ENCODE measurements at places on chromosomes 7 and 10.

DNA sequence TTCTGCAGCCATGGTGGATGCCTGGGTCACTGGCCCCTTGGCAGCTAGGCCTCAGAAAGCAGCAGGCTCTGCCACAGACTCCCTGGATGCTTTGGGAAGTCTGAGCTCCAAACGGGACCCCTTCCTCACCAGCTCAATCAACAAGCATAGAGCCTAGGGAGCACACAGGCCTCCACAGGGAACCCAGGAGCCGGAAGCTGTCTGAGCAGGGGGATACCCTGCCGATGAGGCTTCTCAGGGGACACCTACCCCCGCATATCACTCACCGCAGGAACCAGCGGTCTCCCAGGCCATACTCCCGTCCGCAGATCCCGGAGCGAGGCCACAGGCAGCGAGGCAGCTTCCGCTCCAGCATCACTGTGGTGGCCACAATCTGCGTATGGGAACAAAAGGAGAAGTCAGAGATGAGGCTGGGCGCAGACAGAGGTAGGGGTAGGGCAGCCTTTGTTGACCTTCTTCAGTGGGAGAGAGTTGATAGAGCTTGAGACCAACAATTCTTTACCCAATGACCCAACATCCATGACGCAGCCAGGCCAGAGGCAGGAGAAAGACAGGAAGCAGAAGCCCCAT lies 13.4 kb downstream of the TRPV6 start:
- no peak for DNase-seq

DNA sequence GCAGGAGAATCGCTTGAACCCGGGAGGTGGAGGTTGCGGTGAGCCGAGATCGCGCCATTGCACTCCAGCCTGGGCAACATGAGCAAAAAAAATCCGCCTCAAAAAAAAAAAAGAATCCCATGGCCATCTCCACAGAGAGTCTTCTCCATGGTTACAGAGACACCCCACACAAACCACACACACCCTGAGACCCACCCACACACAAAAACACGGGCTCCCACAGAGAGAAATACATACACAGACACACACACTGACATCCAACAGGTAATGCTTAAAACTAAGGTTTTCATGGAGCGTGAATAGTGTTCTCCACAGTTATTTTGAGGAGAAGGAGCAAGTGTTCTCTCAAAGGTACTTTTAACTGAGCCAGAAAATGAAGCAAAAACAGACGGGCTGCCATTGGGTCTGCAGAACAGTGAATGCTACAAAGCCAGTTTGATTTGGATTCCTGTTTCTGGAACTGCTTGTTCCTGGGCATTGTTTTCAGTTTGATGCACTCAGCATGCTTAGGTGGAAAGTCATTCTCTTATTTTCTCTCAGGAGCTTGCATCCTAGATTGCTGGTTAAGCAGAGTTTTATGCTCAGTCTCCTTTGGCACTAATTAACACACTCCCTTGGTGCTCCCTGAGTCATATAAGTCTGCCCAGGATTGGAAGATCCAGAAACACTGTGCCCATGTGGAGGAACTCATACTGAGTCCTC lies 15.4 kb downstream of the AHCYL2 start:
- no peak for DNase-seq

- no peak for DNase-seq
Observed at GRCh38 chr7:155345490-155345889, 47.8 kb downstream of the INSIG1 start.

GRCh38 chr10:90842725-90843124 lies 15.1 kb downstream of the HTR7 start:
- no peak for DNase-seq

DNA sequence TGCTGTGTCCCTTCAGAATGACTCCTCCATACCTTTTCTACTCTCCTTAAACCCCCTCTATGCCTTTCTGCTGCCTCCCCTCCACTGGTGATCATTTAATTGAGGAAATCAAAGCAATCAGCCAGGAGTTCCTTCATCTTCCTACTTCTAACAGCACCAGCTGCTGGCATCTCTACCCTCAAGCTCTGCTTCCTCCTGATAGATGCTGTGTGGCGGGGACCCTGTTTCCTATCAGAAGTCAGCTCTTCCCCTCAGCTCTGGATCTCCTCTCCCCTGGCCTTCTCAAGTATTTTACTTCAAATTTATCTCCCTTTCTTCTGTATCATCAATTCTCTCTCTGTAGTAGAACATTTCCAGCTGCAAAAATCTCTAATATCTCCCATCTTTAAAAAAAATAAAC lies 183.7 kb downstream of the ELMO1 start:
- no peak for DNase-seq

- no peak for DNase-seq
Observed at GRCh38 chr10:119737823-119738222, 12.0 kb downstream of the INPP5F start.

GRCh38 chr10:24428410-24428782 lies 219.5 kb downstream of the KIAA1217 start:
- no peak for DNase-seq

GRCh38 chr7:85866540-85866939 lies 679.7 kb upstream of the SEMA3D start:
- no peak for DNase-seq

GRCh38 chr7:118755067-118755625 lies 530.6 kb downstream of the ANKRD7 start:
- no peak for DNase-seq

- DNase-seq = no peak
Observed at GRCh38 chr10:43238462-43238861, 28.4 kb downstream of the RASGEF1A start.

GRCh38 chr10:119680050-119680449 lies 28.9 kb downstream of the BAG3 start:
- no peak for DNase-seq

DNA sequence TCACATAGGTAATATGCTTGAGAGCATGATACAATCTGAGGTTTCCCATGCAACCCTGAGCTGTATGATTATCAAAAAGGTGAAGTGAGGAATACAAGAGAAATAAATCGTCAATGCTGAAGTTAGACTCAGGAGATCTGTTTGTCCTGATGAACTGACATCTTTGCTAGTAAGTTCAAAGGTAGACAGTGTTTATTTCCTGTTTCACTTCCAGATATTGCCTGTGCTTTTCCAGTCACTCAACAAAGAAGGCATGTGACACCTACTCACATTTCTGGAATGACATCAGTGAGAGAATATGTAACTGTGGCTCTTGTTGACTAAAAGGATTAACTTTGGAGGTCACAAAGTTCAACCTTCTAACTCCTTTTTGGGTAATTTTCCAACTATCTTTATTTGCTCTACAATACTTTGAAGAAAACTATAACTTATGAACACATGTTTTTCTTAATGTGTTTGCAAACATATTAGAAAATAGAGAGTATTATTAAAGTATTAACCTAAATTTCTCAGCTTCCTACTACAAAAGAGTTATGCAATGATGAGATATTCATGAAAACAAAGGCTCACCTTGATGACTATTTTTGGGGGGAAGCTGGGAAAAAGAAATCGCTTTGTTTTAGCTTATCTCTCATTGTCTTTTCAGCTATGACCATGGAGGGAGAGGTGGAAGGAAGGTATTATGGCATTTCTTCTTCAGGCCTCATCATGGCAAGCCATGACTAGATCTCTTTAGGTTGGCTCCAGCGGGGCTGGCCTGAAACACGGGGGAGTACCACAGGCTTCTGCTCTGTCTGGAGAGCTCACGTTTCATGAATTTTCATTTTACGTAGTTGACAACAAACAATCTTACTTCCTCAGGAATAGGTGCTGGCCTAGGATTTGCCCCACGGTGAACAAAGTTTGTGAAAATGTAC lies 214.7 kb upstream of the SLC26A5 start:
- DNase-seq = no peak

DNA sequence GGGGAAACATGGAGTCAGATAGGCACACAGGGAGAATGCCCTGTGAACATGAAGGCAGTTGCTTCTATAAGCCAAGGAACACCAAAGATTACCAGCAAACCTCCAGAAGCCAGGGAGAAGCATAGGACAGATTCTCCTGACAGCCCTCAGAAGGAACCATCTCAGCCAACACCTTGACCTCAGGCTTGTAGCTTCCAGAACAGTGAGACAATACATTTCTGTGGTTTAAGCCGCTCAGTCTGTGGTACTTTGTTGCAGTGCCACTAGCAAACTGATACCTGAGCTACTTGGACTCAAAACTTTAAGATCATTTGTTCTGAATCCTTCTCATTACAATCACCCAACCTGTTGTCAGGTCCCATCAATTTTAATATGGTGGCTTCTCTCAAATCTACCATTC lies 31.2 kb downstream of the ABLIM1 start:
- DNase-seq = no peak

DNA sequence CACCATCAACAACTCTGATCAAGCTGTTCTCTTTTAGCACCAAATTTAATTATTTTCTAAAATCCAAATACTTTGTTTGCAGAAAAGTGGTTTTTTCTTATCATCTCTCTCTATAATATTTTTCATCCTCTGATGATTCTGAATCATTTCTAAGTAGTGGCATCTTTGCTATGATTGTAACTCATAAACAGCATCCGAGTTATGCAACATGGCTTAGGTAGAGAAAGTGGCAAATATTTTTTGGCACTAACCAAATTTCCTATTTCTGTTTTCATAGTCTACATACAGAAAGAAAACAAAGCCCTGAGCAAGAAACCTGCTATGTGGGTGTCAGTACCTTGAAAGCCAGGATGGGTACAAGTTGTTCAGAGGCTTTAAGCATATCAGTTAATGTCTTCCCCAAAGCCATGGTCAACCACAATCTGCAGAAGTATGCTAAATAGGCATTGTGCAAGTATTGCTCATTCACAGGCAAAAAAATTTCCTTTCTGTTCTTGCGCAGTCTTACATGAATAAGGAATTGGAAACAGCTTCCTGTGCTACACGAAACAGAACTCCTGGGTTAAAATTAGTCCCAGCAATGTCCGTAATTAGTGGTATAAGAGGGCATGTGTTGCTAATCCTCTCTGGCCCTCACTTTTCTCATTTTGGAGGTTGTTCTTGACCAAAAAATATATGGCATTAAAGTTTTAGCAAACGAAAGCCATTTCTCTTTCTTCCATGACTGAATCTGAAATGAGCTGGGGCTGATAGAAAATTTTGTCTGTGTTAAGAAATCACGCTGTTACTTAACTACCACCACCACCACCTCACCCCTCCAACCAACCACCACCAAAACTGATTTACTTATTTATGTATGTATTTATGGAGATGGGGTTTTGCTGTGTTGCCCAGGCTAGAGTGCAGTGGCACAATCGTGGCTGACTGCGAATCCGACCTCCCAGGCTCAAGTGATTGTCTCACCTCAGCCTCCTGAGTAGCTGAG lies 325.6 kb upstream of the MAGI2 start:
- no peak for DNase-seq

DNA sequence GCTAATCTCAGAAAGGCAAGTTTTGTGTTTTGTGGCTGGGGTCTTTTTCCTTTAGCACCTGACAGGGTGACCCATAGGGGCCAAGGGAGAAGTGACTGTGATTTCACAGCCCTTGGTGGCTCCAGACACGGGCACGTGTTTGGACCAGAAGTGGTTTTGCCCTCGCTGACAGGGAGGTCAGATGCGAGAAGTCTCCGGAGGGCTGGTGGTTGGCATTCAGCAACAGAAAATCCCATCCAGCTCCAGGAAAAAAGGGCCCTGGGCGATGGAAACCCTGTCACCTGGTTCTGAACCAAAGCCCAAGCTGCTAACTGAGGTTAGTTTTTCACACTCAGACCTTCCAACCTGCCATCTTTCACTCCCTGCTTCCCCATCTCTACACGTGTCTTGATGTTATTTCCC lies 272.9 kb downstream of the TRIL start:
- DNase-seq = no peak

DNA sequence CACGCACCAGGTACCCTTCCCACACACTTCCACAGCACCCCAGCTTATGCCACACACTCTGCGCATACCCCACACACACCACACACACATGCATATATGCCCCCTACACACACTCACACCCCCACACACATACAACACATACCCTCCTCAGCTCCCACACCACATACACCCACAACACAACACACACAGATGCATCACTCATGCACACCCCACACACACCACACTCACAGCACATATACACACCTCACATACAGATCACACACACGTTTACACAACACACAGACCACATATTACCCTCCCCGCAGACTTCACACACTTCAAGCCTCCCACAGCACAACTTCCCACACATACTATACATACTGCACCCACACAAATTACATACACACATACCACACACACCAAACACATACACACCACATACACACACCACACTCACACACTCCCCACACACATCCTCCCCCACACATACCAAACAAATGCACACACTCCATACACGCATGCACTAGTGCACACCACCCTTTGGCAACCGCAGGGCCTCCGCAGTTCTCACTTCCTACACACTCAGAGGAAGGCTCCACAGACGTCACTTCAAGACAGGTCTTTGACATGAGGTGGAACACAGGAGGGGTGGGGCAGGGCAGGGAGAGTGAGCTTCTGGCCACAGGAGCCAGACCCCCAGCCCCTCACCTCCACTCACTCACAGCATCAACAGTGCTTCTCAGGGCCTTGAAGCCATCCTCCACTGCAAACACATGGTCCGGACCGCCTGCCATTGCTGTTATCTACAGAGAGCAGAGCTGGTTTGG lies 18.5 kb upstream of the ANTXRL start:
- DNase-seq = no peak

DNA sequence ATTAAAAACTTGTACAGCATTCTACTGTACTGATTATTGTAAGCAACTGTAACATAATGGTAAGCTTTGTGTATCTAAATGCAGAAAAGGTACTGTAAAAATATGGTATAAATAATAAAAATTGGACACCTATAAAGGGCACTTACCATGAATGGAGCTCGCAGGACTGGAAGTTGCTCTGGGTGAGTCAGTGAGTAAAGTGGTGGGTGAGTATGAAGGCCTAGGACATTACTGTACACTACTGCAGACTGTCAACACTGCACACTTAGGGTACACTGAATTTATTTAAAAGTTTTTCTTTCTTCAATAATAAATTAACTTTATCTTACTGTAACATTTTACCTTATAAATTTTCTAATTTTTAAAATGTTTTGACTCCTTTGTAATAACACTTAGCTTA lies 118.6 kb upstream of the ASAH2 start:
- DNase-seq = no peak

- DNase-seq = no peak
Observed at GRCh38 chr7:132066761-132067171, 509.5 kb downstream of the PLXNA4 start.
